ENCODE measurements at places on chromosomes 6 and 20.

DNA sequence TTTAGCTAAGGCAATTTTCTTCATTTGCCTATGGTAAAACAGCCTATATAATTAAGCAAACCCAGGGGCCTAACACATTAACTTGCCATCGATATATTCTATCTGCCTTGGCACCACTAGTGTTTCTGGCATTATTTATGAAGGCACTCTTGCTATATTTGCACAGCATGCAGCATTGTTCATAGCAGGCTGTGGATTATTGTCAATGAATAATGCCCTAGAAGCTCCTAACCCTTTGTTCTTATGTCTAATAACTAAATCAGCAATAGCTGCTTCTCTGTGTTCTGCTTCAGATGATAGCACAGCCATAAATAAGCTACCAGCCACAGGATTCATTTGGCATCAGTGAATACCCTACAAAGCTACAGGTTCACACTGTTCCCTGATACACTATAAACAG, 254.8 kb upstream of the STXBP5 start:
- DNase-seq, result no peak

DNA sequence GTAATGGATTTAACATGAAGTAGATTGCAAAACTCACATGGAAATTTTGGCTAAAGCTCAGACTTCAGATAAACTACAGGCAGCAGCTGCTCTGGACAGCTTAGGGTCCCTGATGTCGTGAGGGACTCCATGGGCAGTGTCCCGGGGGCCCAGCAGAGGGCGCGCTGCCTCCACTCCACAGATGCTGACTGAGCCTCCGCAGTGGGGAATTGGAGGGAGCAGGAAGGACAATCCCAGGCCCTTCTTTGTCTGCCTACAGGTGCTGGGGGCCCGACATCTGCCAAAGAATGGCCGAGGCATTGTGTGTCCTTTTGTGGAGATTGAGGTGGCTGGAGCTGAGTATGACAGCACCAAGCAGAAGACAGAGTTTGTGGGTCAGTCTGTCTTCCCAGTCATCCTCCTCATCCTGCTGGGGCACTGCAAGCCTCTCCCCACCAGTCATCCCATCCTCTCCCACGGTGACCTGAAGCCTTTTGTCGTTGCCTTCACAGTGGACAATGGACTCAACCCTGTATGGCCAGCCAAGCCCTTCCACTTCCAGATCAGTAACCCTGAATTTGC, 35.9 kb downstream of the PLCG1 start:
- DNase-seq, result peak; percentile 32

DNA sequence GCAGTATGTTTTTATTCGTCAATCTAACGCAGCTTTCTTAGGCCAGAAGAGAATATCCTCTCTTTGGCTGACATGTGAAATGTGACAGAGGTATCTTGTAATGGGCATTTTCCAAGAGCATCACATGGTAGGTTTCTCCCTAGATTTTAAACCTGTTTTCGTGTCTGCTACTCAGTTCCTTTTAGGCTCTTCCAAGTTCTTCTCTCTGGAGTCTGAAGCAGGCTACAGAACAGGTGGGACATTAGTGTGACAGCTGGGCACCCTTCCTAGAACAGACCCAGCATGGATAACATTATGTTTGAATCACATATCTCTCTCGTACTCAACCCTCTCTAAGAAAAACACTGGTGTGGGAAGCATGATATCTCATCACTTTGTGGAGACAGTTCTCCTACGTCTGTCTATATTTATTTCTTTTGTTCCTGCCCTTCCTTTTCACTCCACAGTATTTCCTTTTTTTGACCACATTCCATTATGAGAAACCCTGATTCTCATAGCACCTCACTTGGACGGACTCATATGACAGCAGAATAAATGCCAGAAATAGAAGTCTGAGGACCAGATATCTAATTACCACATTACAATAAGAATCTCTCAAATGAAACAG, 263.4 kb downstream of the NKAIN2 start:
- no peak for DNase-seq

GRCh38 chr6:71284785-71285184, 3.8 kb upstream of the OGFRL1 start:
- DNase-seq, result no peak

DNA sequence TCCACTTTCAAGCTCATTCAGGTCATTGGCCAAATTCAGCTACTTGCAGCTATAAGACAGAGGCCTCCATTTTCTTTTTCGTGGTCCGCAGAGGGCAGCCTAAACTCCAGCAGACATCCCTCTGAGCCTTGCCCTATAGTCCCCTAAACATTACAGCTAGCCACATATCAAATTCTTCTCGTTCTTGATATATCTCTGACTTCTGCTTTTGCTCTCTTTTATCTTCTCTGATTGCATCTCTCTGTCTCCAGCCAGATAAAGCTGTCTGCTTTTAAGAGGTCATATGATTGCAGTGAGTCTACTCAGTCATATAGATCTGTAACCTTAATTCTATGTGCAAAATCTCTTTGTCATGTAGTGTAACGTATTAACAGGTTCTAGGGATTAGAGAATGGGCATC, 358.4 kb upstream of the RGS17 start:
- DNase-seq, result no peak

- no peak for DNase-seq
These were observed 123.0 kb downstream of the DTNBP1 start for GRCh38 chr6:15539722-15540270.

- no peak for DNase-seq
These were observed 185.6 kb downstream of the GJA10 start for GRCh38 chr6:90079560-90080490.

DNA sequence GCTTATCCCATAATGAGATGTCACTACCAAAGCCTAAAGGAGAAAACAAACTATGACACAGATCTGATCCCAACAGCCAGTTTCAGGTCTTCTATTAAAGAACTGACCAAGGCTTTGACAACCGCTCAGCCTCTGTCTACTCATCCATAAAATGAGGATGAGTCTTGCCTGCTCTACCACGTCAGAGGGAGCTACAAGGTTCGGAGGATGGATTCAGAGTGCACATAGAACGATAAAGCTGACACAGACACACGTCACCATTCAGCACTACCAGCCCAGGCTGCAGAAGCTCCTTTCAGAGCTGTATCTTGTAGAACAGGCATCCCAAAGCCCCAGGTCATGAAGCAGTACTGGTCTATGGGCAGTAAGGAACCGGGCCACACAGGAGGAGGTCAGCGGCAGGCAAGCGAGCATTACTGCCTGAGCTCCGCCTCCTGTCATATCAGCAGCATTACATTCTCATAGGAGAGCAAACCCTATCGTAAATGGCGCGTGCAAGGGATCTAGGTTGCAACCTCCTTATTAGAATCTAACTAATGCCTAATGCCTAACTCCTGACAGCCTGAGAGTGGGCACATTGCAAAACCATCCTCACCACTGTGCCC, 25.1 kb downstream of the KIF16B start:
- DNase-seq, result no peak

DNA sequence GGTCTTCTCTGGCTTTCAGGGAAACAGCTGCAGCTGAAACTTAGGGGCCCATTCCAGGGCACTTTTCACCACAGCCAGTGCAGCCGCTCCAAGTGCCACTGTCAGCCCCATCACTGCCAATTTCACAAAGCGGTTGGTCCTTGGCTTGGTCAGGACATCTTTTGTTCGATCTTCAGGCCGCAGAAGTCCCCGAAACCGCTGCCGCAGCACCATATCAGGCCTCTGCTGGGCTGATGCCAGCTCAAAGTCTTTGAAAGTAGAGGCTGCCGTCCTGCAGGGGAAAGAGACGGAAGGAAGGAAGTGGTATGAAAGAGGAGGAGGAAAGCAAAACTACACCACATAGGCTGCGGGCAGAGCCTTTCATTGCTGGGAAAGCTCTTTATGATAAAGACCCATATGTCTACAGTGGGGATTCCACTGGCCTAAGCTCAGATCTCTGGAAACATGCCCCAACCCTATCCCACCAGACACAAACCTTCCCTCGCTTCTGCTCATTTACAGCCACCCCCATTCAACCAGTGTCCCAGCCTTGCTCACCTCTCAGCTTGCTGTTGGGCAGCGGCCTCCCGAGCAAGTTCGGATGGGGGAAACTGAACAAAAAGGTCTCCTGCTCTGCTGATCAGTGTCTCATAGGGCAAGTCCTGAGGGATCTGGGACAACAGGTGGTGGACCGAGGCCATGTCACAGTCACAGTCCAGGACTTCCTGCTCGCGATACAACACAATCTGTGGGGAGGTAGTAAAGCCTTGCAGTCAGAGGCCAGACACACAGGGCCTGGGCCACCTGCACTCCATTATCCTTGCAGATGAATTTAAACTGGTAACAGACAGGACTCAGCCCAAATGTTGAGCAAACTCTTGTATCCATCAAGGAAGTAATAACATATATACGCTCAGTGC, 23.5 kb downstream of the TBC1D20 start:
- DNase-seq, result no peak

- DNase-seq, result no peak
These were observed 59.9 kb upstream of the HBS1L start for GRCh38 chr6:135114355-135115145.

DNA sequence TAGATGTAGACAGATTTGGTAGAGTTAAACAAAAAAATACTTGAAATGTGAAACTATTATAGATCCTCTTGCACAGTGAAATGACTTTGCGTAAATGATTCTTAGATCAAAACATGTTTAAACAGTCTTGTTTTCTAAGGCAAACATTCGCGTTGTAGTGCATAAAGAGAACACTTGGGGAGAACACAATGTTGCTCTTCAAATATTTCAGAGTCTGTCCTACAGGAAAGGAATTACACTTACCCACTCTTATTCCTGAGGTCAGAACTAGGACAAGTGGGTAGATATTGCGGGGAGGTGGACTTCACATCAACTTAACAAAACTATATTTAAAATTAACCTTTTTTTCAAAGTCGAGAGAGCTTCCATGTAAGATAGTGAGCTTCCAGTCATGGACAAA, 183.5 kb upstream of the PCSK2 start:
- DNase-seq, result no peak

DNA sequence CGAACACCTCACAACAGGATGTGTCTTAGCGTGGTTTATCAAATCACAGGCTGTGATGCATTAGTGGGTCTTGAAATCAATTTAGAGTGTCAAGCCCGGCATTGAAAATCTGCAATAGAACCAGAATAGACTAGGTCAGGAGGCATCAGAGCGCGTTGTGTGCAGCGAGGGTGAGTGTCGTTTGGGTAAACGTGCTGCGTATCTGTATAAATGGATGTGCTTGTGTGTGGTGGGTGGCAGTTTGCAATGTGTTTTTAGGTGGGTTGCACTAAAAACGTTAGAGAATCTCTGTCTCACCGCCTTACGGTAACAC, 121.0 kb upstream of the SULF2 start:
- no peak for DNase-seq

DNA sequence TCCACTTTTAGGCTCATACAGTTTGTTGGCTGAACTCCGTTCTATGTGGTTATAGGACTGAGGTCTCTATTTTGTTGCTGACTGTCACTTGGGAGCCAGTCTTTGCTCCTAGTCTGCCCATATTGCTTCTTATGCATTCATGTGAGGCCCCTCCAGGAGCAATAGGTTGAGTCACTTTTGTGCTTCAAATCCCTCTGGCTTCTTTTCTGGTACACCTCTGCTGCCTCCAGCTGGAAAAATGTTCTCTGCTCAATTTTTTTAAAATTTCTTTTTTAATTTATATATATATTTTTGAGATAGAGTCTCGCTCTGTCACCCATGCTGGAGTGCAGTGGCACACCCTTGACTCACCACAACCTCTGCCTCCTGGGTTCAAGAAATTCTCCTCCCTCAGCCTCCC, 42.7 kb upstream of the NOX3 start:
- DNase-seq, result no peak

DNA sequence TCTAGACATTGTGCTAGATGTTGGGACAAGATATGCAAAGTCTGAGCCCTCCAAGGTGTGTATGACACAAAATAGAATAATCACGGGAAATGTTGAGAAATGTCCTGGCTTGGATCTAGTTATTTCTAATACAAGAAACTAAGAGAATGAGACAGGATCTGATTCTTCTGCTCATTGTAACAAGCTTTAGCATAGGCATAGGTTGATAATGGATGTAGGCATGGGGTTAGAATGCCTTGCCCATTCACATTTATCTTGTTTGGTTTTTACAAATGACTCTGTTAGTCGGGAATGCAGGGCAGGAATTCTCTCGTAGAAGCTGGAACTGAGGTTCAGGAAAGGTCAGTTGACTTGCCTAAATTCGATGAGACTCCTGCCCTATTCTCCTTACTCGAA, 1.5 kb upstream of the SLC26A8 start:
- peak; percentile 46 for DNase-seq

- no peak for DNase-seq
These were observed 32.0 kb upstream of the TMEM217 start for GRCh38 chr6:37289931-37290330.

GRCh38 chr6:95545226-95545625, 32.1 kb upstream of the MANEA start:
- no peak for DNase-seq

- DNase-seq, result no peak
These were observed 9.6 kb downstream of the MAN1A1 start for GRCh38 chr6:119339941-119340456.

- no peak for DNase-seq
These were observed 15.2 kb downstream of the TUBB2B start for GRCh38 chr6:3212261-3212660.

DNA sequence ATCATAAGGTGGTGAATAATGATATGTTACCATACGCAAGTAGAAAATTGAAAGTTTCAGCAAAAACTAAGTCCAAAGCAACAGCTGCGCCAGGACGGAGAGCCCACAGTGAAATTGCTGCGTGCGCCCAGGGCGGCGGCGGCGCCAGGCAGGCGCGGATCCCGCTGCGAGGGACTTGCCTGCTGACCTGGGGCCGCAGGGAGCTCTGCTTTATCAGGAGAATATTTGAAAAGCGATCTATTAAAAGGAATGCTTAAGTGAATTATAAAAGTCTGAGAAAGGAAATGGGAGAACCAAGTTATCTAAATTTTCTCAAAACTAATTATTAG, 85.4 kb downstream of the THBS2 start:
- no peak for DNase-seq

GRCh38 chr6:113277111-113277510, 580.0 kb upstream of the MARCKS start:
- no peak for DNase-seq

GRCh38 chr6:163339466-163339865, 75.1 kb upstream of the QKI start:
- DNase-seq, result no peak

DNA sequence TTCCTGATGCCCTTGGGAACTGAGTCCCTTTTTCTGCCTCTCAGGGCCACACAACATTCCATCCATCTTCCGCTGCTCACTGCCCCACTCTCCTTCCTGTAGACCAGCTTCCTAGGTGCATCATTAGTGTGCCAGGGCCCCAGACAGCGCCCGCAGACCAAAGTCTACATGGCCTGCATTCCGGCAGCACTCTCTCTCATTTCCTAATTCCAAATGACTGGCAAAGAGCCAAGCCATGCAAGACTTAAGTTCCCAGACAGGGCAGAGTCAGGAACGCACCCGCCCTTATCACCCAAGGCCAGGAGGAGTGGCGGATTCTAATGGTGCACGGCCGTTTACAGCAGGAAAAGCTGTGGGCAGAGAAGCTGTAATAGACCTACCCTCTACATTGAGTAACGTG, 159.8 kb upstream of the ARID1B start:
- DNase-seq, result no peak

GRCh38 chr6:132209351-132209750, 191.9 kb downstream of the MOXD1 start:
- DNase-seq, result no peak

DNA sequence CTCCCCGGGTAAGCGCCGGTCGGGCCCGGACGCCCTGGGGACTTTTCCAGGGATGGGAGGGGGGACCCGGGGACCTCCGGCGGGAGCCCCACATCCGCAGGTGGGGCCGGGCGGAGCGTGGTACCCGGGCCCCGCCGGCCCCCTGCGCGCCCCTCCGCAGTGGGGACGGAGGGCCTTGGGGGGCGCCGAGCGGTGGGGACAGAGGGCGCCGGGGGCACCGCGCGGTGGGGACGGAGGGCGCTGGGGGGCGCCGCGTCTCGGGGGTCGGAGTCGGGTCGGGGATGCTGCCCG, 270 bp downstream of the PLEKHG1 start:
- DNase-seq, result no peak
